ENCODE measurements at places on chromosomes 11 and 22.

- no peak for DNase-seq
Observed at GRCh38 chr11:78906566-78906965, 331.9 kb upstream of the NARS2 start.

GRCh38 chr11:4863876-4864275 lies 14.9 kb upstream of the OR51S1 start:
- DNase-seq, result no peak

- no peak for DNase-seq
Observed at GRCh38 chr11:115269191-115269950, 234.8 kb downstream of the CADM1 start.

DNA sequence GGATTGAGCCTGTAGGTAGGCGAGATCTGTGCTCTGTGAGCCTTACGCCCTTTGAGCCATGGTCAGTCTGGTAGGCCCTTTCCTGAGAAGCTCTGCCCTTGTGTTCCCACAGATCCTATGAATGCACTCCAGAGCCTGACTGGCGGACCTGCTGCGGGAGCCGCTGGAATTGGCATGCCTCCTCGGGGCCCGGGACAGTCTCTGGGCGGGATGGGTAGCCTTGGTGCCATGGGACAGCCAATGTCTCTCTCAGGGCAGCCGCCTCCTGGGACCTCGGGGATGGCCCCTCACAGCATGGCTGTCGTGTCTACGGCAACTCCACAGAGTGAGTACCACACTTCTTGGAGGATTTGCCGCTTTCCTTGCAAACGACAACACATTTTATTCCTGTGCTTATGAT lies 47.4 kb downstream of the MED15 start:
- DNase-seq, result no peak

GRCh38 chr11:76579056-76579751 lies 91.3 kb downstream of the LRRC32 start:
- DNase-seq, result peak; percentile 69

DNA sequence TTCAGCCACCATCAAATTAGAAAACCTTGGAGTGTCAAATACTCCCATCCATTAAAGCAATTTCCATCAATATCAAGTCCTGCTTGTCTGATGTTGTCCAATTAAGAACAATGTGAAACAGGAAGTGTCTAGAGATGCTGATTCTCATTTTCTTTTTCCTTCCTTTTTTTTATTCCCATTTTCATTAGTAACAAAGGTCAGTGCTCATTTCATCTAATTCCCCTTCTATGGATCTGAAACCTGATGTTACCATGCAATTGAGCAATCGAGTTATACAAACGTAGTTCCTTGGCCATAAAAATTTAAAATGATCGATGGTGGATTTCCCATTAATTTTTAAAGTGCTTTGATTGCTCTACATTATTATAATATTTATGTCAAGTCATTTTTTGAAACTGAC lies 330.6 kb upstream of the ZC3H12C start:
- DNase-seq, result no peak

DNA sequence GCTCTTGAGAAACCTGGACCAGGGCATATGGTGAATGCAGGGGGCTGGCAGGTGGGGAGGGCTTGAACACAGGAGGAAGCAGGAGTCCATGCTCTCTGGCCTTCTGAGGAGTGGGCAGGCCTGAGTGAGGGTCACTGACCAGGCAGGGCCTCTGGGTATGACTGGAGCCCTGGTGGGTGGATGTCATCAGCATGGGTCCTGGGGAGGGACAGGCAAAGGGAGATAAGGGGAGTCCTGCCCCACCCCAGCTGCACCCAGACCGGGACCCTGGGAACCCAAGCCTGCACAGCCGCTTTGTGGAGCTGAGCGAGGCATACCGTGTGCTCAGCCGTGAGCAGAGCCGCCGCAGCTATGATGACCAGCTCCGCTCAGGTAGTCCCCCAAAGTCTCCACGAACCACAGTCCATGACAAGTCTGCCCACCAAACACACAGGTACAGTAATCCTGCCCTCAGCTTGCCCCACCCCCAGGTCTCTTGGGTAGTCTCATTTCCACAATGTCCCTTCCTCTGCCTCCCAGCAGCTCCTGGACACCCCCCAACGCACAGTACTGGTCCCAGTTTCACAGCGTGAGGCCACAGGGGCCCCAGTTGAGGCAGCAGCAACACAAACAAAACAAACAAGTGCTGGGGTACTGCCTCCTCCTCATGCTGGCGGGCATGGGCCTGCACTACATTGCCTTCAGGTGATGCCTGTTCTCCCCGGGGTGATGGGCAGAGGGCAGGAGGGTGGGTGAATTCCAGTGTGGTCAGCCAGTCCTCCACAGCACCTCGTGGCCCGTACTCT lies 2.0 kb upstream of the VEGFB start:
- DNase-seq, result no peak

- DNase-seq, result peak; percentile 64
Observed at GRCh38 chr11:66012946-66013761, 1.3 kb downstream of the CST6 start.

GRCh38 chr11:122229078-122229477 lies 113.1 kb upstream of the BLID start:
- DNase-seq, result no peak

DNA sequence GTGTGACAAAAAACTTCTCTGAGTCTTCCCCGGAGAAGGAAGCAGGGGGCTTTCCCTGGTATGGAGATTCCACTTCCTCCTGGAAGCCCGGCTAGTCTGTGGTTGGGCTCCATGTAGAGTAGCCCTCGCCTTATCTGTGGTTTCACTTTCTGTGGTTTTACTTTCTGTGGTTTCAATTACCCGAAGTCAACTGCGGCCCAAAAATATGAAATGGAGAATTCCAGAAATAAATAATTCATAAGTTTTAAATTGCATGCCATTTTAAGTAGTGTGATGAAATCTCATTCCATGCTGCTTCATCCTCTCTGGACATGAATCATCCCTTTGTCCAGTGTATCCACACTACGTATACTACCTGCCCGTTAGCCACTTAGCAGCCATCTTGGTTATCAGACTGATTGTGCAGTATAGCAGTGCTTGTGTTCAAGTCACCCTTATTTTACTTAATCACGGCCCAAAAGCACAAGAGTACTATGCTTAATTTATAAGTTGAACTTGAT lies 275.0 kb upstream of the SESN3 start:
- DNase-seq, result no peak

- DNase-seq, result peak; percentile 88
Observed at GRCh38 chr11:121112498-121113455, 11.7 kb downstream of the TECTA start.

DNA sequence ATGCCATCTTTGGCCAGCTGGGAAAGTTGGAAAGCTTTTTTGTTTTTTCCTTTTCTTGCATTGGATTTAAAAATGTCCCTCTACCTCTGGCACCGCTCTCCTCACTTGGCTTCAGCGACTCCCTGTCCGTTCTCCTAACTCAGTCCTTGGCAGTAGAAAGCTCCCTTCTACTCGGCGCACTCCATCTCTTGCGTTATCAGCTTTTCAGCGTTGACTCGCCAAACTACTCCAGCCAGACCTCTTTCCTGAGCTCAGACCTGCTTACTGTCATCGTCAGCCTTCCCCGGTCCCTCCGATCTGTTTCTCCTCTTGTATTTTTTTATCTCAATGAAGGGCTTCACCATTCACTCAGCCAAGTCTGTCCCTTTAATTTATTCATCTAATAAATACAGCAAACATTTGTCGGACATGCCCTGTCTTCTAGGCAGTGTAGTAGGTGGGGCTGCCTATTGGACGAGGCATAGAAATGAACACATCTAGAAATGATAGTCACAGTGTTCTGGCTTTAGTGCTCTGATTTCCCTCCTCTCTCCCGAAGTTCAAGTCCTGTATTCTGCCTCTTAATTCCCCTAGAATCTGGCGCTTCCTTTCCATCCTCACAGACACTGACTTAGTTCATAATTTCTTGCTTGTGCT lies 839 bp downstream of the CEP164 start:
- no peak for DNase-seq

- DNase-seq, result no peak
Observed at GRCh38 chr11:1062075-1062820, 12.4 kb upstream of the MUC2 start.

DNA sequence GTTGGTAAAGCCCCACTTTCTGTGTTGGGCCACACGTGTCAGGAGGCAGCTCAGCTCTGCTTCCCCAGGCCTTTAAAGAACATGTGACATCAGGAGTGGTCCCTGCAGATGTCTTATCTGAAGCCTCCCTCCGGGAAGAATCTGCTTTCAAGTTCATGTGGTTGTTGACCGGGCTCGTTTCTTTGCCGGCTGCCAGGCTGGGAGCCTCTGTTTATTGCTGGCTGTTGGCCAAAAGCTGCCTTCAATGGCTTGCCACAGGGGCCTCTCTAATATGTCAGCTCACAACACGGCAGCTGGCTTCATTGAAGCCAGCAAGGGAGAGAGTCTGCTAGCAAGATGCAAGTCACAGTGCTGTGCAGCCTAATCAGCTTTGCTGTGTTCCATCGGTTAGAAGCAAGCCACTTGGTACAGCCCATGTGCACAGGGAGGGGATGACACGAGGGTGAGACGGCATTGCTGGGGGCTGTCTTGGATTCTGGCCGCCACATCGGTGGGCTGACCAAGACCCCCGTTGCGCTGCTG lies 14.6 kb downstream of the MRGPRF start:
- DNase-seq, result no peak

GRCh38 chr22:27317971-27318428 lies 483.6 kb downstream of the MN1 start:
- DNase-seq, result no peak

GRCh38 chr22:48078825-48079224 lies 1316.4 kb downstream of the TBC1D22A start:
- DNase-seq, result no peak

- no peak for DNase-seq
Observed at GRCh38 chr11:39435641-39436040, 2023.8 kb downstream of the LRRC4C start.

- no peak for DNase-seq
Observed at GRCh38 chr11:12003336-12003735, 5.1 kb downstream of the DKK3 start.

GRCh38 chr11:73318501-73319011 lies 10.5 kb downstream of the ARHGEF17 start:
- no peak for DNase-seq

GRCh38 chr11:12243486-12243885 lies 133.1 kb downstream of the MICAL2 start:
- no peak for DNase-seq

DNA sequence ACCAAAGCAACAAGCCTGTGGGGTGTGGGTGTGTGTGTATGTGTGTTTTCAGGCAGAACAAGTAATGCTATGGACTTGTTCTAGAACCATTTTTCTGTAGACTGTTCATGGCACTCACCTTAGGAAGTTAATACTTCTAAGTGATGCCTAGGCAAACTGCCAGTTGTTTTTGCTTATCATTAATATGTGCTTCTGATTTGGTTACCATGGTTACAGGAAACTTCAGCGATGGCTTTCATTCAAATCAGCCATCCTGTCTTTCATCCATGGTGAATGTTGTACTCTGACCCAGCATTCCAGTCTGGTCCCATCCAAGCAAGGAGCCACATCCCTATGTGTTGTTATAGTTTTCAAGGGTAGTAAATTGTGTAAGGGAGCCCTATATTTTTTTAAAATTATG lies 49.8 kb upstream of the ARHGAP20 start:
- DNase-seq, result no peak

DNA sequence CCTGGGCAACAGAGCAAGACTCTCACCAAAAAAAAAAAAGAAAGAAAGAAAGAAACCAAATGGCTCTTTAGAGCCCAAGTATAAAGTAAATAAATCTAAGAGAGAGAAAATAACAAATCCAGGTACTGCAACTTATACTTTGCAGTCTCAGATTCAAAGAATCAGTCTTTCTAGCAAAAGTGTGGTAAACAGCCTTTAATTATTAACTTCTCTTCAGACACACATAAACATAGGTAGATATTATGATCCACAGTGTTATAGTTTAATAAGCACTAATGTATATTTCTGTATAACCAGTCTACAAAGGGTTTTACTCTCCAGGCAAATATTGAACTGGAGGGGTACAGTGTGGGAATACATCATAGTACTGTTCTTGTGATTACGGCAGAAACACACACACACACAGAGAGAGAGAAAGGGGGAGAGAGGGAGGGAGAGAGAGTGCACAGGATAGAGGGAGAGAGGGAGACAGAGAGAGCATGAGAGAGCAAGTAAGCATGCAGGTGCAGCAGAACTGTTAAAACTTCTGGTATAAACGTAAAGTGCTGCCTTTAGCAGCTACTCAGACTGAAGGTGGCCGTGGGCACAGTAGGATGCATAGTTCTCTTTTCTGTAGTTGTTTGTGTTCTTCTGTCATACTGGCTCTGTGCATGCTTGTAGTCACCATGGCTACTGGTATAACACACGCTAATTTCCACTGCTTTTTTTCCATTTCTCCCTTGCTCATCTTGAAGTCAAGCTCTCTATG lies 32.3 kb downstream of the MTMR2 start:
- DNase-seq, result no peak

DNA sequence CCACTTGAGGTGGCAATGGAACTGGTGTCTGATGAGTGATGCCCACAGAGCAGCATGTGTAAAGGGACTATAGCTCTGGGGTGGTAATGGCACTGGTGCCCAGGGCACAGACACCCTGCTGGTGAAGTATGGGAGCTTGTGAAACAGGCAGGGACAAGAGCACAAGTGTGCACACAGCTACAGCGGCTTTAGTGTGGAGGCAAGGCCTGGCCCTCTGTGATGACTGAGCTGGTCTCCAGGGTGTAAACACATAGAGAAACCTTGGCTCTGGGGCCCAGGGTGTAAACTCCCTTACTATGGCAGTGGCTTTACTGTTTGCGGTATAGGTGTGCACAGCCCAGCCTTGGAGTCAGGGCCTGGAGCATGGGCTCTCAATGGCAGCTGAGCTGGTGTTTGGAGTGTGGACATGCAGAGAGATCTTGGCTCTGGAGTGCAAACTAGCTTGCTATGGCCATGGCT lies 46.3 kb downstream of the BIRC2 start:
- peak; percentile 55 for DNase-seq

- no peak for DNase-seq
Observed at GRCh38 chr11:119167933-119168332, 592 bp upstream of the NLRX1 start.

GRCh38 chr11:35079611-35080010 lies 59.4 kb upstream of the CD44 start:
- DNase-seq, result no peak

DNA sequence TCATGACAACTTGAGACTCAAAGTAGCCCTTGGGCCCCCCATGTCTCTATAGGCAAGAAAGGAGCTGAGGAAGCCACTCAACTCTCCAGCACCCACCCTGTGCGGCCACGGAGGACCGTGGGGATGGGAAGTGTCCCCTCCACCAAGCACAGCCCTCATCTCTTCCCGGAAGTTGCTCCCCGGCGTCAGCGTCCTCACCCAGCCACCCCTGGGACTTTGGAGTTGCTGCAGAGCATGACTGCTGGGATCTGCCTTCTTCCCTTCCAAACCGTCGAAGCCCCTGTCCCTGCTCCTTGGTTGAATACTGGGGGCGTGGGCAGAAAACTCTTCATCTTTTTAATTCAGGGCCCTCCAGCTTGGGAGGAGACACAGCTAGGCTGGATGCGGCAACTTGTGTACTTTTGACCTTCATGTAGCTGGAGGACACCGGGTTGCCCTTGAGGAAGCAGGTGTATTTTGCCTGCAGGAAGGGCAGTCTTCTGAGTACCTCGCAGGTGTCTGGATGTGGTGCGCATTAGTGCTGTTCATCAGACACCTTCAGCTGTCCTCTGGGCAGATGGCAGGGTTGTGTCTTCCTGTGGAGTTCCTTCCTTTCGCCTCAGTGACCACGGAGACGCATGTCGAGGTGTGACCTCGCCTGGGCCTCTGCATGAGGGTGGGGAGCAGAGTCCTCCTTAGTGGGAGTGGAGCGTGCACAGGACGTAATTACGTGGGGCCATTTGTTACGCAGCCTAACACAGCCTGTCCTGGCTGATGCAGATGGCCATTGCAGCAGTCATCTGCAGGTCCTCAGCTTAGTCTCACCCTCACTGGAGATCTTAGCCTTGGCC lies 12.2 kb upstream of the IFITM3 start:
- DNase-seq, result no peak

GRCh38 chr11:109037856-109038780 lies 373.2 kb downstream of the DDX10 start:
- DNase-seq, result no peak
